ENCODE measurements at places on chromosomes 3 and 15.

- peak; percentile 62 for DNase-seq
Measured at GRCh38 chr3:3069723-3070122, 40.5 kb downstream of the IL5RA start.

DNA sequence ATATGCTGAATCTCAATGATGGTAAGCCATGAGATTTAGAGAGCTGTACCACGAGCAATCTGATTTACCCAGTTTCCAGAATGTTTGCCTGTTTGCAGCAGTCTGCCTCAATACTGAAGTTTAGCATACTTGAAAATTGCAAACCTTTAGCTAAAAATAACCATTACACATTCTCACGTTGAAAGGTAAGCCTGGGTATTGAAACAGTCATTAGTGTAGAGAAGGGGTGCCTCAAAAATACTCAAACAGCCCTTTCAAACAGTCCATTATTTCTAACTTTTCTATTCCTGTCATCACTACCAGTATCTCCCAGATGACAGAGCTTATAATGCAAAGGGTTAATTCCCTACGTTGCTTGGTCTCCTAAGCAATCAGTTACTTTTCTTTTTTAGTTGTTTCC is 111.8 kb upstream of the MBNL1 start:
- no peak for DNase-seq

- no peak for DNase-seq
Measured at GRCh38 chr3:144039661-144040060, 68.0 kb downstream of the DIPK2A start.

GRCh38 chr3:136844724-136845123 is 17.3 kb upstream of the NCK1 start:
- DNase-seq: no peak

DNA sequence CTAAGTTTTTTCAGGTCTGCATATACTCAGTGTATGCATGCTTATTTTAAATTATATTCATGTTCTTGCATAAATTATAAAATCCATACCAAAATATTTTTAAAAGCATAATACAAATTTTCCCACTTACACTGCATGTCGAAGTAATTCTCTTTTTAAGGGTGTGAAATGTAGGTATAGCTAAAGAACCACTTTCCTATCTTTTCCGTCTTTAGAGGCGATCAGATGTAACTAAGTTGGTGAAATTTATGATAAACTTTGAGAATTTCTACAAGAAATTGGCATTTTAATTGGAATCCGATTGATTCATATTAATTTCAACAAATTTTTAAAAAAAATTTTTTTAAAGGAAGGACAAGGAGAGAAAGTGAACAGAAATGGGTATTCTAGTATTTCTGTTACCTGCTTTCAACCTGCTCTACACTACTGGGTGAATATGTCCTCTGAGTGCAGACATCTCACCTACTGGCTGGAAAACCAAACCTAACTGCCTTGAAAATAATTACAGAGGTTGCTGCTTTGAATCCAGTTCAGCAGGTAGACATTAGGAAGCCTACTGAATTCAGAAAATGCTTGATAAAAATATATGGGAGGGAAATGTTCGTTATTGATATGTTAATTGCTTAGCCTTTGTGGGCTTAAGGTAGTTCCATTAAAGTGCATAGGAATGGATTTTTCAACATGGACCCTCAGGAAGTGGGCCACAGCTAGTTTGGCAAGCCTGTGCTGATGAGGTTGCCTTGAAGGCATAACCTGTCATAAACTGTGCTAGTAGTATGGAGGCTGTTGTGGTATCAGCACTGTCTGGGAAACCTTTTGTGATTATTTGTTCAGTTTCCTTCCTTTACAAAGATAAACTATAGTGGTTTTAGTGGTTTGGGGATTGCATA is 5.1 kb downstream of the TRIM71 start:
- DNase-seq: no peak

- DNase-seq: no peak
Measured at GRCh38 chr15:70165716-70166284, 68.1 kb upstream of the TLE3 start.

DNA sequence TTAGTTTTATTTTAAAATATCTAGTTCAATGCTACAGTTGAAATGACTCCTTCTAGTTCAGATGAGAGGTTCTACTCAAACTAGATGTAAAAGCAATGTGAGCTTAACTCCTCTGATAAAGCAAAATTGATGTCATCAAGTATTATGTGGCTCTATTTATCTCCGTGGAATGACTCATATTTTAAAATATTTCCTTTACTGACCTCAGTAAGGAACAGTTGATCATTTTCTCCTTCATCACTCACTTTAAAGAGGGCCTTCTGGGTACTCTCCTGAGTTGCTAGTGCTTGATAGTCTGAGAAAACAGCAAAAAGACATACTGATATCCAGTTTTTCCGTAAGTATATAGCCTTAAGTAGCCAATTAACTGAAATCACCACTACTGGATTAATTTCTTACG is 1099.3 kb downstream of the ROBO2 start:
- DNase-seq: no peak

GRCh38 chr3:30440147-30440604 is 166.2 kb upstream of the TGFBR2 start:
- no peak for DNase-seq

DNA sequence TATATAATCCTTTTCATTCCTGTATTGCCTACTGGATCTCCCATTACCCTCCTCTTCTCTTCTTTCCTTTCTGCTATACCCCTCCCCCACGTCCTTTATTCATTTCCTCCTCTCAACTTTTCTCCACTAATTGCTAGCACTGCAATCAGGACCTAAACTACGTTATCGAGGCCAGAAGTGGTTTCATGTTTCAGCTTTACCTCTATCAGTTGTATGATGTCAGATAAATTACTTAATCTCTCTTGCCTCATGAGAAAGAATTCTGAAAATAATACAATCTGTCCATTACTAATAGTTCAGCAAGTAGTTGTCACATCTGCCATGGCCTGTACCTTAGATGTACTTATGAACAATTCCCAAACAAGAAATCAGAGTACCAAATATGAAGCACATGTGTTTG is 10.6 kb downstream of the POPDC2 start:
- DNase-seq: no peak

DNA sequence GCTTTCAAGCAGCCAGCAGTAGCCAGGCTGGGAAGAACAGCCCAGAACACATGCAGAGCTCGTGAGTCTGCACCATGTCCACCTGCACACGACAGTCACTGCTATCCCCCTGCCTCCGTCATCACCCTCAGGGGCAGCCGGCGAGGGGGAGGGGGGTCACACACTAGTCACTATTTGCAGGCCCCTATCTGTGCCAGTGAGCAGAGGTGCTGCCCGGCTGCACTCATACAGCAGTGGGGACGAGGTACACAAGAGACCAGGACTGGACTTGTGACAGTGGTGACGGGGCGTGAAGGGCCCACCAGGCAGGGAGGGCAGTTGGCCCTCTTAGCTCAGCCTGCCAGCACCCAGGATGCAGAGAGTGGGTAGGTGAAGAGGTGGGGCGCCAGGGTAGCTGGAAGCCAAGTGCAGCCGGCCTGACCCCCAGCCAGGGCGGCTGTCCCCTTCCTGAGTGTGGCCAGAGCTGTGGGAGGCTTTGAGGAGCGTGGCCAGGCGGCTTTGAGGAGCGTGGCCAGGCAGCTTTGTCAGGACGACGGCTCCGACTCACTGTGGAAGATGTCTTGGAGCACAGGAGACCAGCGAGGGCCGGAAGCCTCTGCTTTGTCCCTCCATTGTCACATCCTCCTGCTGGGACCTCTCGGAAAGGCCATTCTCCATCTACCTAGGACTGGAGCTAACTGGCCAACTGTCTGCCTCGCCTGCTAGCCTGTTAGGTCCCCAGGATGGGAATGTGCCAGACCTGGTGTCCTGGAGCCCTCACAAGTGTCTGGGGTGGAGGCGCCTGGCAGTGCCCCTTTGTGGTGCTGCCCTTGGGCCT is 52.1 kb upstream of the FGD5 start:
- no peak for DNase-seq

GRCh38 chr15:66894986-66895780 is 170.2 kb upstream of the SMAD3 start:
- no peak for DNase-seq

GRCh38 chr15:98719137-98719740 is 70.9 kb downstream of the IGF1R start:
- DNase-seq: no peak

DNA sequence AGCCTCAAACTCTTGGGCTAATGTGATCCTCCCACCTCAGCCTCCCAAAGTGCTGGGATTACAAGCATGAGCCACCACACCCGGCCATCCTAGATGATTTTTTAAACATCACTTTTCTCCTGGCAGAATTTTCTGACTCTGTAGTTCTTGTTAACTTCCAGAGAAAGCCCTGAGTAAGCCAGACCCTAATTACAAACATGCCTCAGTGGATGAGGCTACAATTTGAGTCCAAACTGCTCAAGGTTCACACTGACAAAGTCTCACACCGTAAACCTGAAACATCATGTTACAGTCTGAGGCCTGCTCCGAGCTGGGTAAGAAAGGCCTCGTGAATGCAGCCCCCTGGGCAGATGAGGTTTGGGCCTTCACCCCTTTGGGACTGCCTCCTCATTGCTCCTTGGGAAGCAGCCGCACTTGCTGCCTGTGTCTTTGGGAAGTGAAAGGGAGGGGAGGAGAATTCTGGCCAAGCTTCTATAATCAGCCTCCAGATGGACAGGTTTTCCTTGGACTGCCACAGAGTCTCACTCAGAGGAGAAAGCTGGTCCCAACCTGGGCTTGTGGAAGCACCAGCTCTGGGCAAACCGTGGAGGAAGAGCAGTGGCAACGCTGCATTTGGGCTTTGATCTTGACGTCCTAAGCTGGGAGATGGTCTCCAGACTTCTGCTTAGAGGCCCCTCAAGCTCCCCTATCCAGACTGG is 46.0 kb downstream of the CA12 start:
- no peak for DNase-seq

DNA sequence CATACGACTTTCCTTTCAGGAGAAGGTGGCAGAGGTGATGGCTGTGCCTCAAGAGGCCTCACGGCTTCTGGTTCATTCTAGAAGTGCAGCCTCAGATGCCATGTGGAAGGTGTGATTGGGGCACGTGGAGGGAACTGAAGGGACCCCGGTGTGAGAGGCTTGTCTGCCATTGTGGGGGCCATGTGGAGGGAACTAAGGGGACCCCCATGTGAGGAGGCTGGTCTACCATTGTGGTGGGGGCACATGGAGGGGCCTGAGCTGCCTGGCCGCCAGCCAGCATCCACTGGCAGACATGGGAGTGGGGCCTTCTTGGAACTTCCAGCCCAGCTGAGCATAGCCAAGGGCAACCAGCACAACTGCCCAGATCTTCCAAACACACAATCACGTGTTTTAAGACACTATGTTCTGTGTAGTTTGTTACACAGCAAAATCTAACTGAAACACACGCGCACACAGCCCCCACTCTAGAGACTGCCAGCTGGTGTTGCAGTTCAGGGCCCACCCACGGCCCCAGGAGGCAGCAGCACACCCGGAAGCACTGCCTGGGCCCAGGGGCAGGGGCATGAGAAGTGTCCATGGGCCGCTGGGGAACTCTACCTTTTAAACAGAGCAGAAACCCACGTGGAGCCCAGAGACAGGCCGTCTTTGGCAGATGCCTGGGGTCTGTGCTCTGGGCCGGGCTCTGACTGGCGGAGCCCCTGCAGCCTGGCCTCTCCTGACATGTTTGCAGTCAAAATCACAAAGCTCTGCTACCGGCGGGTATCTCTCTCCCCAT is 66.8 kb downstream of the IQSEC1 start:
- DNase-seq: no peak

DNA sequence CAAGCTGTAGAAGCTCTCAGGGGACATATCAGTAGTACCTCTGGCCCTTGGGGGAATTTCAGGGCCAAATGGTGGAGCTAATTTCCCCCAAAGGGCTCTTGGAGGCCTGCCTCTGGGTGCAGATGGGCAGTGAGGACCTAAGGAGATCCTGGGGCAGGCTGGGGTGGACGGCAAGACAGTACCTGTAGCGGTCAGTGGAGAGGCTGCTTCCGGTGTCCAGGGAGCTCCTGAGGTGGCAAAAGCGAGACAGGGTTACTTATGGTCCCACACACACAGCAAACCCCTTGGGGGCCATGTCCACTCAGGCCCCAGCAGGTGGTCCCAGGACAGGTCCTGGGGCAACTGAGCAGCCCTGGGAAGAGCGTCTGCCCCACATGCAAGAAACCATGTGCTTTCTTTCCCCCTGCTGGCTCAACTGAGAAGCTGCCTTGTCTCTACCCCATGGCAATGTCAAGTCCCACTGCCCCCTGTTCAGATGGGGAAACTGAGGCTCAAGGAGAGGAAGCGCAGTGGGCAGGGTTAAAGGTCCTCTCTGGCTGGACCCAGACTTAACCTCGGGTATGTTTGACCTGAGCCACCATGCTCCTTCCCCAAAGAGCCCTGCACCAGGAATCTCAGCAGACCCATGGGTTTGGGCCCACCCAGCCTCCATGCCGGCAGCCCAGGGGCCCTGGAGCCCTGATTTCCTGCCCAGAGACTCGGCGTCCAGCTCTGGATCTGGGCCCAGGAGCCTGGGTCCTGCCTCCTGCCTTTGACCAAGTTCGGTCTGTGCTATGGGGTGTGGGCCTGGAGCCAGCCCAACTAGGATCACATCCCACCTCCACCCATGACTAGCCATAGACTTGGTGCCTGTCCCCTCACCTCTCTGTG is 25.7 kb downstream of the IQSEC1 start:
- DNase-seq: no peak

GRCh38 chr15:101358895-101359294 is 63.8 kb upstream of the SNRPA1 start:
- DNase-seq: no peak

GRCh38 chr3:147222291-147222690 is 184.1 kb downstream of the ZIC4 start:
- DNase-seq: no peak

GRCh38 chr3:174869448-174869847 is 10.3 kb downstream of the NAALADL2 start:
- DNase-seq: no peak

- DNase-seq: no peak
Measured at GRCh38 chr3:55637906-55638638, 151.0 kb upstream of the WNT5A start.

- no peak for DNase-seq
Measured at GRCh38 chr15:28112962-28113361, 13.8 kb upstream of the OCA2 start.

DNA sequence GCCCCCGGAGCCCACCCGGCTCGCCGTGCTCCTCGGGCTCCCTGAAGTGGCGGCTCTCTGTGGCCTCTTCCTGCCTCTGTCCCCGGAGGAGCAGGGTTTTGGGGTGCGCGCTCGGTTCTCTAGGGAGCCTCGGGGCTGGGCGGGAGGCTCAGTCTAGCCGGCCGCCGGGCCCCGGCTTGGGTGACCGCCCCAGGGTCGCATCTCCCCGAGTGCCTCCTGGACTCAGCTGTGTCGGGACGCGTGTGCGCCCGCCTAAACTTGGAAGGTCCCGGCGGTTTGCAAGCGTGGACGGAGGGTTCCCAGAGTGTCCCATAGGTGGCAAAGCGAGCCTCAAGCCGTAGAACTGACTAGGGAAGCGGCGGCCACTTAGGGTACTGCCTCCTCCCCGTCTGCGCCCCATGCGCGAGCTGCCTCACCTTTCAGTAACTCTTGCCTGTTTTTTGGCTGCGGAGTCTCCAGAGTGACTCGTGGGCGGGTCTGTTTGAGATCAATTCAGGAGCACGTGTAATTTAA is 601 bp downstream of the ACTL6A start:
- DNase-seq: peak; percentile 70
